ENCODE measurements at places on chromosomes 16 and 17.

- no peak for DNase-seq
Observed at GRCh38 chr17:15971098-15971678, 26.3 kb downstream of the ADORA2B start.

- peak; percentile 54 for DNase-seq
Observed at GRCh38 chr17:29931231-29931932, 1.4 kb upstream of the SSH2 start.

DNA sequence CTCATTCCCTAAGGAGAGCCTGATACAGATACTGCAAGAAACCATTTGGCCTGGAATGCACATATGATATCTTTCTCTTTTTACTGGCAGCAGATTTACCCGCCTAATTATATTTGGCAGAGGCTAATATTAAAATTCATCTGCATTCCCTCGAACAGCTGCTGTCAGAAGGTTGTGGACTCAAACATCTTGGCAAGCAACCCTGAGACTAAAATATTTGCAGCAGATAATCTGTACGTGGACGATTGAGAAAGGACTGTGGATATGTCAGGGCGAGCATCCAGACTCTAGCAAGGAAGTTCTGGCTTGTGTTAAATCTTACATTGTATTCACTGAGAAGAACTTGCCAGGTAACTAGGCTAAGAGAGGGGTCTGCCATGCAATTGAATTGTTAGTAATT, 65.2 kb downstream of the SNX20 start:
- DNase-seq: no peak

GRCh38 chr16:5214466-5214865, 116.9 kb upstream of the EEF2KMT start:
- DNase-seq: no peak

DNA sequence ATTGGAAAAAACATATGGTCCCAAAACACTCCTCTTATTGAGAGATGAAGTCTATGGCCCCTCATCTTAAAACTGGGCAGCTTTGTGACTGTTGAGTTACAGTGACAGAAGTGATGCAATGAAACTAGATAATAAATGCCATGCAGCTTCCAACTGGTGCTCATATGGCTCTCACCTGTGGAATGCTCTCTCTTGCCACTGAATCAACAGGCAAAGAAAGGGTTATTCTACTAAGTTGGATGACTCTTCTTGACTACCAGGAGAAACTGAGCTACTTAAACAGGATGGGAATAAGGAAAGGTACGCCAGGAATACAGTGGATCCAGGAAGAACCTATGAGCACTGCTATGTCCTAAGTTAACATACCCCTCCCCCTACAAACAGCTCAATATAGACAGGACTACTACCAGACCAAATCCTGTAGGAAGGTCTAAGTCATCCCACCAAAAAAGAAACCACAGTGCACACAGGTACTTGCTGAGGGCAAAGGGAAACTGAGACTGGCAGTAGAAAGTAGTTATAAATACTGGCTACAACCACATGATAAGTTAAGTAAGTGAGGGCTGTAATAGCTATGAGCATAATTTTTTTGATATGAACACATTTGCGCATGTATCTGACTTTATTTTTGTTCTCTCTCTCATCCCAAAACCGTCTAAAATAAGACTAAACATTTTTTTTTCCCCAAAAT, 398.5 kb downstream of the ZFHX3 start:
- DNase-seq: no peak

DNA sequence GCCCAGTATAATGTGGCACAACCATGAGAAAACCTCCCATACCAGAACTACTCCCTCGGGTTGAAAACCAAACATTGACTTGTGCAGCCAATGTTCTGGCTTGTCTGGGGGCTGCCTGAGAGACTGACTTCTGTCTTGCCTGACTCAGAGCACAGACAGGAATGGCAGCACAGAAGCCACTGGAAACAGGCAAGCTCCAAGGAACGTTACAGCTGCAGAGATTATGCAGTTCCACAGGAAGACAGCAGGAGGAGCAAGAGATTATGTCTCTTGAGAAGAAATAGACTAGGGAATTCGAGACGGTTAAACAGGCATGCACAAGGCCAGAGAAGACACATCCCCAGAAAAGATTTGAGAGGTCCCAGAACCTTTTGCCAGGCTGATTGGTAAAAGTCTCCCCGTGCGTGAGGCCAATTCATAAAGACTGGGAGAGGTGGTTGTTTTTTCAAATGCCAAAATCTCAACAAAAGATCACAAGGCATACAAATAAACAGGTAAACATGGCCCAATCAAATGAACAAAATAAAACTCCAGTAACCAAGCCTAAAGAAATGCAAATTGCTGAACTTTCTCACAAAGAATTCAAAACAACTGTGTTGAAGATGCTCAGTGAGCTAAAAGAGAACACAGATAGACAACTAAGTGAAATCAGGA, 90.6 kb upstream of the CDH5 start:
- no peak for DNase-seq

DNA sequence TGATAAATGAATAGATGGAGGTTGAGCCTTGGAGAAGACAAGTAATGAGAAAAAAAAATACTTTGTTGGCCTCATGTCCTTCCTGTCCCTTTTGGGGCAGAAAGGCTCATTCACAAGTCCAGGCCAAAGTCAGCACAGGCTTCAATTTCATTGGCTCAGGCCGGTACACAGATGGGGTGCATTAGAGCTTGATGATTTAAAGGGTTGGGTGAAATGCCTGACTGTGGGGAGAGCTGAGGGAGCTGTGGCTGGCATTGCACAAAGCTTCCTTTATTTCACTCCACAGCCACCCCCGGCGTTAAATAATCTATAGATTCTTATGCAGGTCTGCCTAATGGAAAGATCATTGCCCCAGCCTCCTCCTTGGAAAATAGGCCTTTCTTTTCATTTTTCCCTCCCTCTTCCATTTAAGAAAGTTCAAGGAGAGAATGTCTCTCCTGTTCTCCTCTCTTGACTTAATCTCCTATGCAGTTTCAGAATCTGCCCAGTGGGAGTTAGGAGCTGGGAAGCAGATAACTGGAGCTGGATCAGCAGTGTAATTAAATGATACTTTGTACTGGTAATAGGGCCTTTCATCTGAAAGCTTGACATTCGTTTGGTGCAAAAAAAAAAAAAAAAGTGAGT, 24.4 kb downstream of the YPEL2 start:
- DNase-seq: no peak

DNA sequence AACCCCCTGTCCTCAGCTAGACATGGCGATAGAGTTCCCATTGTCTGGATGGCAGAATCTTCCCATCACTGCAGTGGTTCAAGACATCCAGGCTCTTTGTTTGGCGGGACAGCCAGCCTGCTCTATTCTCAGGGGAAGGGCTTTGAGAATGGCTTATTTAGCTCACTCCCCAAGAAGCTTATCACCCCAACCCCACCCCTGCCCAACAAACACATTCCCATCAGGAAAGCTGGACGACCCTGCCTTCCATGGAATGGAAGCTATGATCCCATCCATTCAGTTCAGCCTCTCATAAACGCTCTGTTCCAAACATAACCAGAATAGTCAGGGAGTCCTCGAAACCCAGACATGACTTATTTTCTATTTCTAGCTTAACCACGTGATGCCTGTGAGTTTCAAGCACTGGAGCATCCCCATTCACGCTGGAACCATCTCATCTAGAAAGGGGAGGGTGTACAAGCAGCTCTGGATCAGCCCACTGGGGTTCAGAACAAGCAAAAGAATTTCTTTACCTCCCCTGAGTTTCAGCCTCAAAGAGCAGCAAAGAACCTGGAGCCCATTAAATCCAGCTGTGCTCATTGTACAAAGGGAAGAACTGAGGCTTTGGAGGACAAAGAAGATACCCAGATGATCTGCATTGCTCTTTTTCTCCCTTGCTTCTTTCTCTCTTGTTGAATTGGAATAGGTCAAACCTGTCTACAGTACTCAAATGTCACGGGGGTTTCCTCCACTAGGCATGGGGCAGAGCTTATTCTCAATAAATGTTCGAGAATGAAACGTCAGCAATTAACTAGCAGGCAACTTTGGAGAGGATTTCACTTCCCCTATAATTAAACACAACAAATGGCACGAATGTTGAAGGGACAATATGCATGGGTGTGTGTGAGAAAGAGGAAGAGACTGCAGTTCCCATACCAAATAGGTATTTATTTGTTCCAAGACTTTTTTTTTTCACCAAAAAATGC, 93.1 kb downstream of the XYLT1 start:
- DNase-seq: no peak

- no peak for DNase-seq
Observed at GRCh38 chr16:78762222-78762621, 662.8 kb downstream of the WWOX start.

GRCh38 chr17:60525328-60525684, 736 bp downstream of the APPBP2 start:
- DNase-seq: no peak

GRCh38 chr17:82807101-82807500, 32.7 kb downstream of the ZNF750 start:
- no peak for DNase-seq

DNA sequence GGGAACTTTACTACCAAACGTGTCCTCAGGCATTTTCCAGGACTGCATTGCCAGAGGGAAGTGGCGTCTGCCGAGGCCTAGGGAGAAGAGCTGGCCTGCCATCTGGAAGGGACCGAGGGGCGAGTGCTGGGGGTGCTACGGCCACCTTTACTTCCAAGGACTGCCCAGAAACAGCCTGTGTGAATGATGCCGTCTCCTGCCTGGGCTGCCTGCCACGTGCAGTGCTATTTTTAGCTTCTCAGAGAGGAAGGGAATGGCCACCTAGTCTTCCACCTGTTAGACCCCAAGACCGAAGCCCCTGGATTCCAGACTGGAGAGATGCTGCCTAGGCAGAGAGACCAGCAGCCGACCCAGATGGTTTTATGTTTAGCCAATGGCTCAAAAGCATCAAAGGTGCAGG, 57.2 kb downstream of the VAC14 start:
- DNase-seq: no peak

DNA sequence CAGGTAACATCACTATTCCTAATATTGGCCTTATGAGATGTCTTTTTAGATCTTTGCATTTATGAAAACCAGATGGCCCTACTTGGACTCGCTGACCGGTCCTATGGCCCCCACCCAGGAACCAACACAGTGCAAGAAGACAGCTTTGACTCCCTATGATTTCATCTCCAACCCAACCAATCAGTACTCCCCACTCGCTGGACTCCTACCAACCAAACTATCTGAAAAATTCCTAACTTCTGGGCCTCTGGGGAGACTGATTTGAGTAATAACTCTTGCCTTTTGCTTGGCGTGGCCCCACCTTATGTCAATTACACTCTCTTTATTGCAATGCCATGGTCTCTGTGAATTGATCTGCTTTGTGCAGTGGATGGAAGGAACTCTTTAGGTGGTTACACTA, 828.9 kb downstream of the CDH11 start:
- no peak for DNase-seq

DNA sequence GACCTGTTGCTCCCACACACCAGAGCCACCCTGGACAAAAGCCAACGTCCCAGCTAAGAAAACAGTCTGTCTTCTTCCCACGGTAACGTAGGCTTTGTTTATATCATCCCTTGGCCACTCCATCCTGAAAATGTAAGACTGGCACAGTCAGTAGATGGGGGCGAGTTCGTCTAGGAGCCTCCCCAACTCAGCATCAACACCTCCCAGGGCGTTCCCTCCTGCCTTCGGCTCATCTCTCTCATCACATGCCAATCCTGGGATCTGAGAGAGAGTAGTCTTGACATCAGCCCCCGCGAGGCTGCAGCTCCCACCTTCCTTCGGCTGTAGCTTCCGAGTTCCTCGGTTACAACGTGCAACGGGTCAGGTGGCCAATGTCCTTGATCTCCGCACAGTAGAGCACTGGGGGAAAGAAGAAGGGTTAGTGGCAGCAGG, 894 bp downstream of the RNF227 start:
- no peak for DNase-seq

DNA sequence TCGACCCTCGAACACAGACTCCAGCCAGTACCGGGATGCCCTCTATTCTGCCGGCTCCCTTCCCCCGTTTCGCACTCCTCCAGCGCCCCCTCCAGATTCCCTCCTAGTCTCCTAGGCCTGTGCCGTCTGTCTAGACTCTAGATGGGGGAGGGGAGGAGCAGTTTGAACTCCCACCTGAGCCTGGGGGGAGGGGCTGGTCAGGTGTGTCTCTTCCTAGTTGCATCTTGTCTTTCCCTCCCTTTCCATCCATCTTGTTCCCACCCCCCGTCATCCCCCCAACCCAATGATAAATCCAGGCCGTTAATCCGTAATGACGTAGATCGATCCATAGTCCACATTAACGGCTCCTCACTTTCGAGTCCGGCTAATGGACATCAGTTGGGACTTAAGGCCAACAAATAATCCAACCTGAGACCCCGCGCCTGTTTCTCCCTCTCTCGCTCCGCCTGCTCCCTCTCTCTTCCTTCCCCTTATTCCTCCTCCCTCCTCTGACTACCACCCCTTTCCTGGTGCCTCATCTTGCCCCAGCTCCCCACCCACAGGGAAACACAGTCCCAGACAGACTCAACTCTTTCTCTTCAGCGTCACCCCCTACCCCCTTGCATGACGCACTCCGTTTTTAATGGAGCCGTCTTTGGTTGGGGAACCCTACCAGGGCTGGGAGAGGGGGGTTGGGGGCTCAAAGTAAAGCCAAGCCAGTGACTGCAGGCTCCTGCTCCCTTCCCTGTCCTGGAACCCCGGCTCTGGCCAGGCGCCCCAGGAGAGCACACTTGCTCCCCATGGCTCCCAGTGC, 3.4 kb upstream of the HOXB5 start:
- no peak for DNase-seq

DNA sequence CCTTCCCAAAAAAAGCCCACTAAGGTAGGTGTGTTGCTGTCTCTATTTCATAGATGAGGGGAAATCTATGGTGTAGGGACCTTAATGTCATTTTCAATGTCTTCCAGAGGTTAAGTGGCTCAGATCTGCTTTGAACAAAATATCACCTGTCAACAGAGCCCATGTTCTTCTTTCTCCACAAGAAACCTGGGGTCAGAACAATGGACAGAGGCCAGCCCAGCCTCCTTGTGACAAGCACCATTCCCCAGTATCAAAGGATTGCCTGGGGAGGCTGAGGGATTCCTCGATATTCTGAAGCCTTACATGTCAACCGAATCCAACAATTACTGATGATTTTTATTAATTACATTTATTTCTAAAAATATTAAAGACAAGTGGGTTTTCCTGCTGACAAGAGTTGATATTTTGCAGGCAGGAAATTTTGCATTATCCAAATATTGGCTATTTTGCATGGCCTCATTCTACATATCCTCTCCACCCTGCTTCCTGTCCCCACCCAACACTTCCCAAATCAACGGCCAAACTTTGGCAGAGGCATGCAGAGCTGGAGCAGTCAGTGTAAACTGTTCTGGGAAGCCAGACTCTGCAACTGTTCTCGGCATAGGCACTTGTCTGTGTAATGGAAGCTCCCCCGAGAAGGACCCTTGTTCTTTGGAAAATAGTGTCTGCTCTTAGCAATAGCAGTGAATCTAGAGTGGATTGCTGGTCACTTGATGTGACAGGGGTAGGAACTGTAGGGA, 281.5 kb downstream of the HS3ST3A1 start:
- no peak for DNase-seq

DNA sequence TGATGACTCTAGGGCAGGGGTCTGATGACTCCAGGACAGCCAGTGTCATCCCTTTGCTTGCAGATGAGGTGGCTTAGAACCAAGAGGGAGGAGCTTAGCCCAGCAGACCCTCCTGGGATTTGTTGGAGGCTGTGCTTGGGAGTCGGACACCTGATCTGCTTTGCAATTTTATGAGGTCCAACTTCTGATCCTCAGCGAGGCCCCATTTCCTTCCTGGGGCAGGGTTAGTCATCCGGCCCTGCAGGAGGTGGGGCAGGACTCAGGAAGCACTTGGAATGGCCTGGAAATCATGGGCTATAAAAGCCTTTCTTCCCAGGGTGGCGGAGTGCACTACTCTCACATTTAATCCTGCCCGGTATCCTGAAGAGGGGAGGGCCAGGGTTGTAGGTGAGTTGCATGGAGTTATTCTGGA, 168.5 kb downstream of the MSI2 start:
- no peak for DNase-seq
